Stimulated activated CD8-positive, alpha-beta memory T cell treated with anti-CD3 and anti-CD28 coated beads, Interleukin-7, amount 100 ng/mL, for 1 hour (primary cell): ENCODE measurements at places on chromosomes 12 and 14.

GRCh38 chr12:78951803-78952551, 87.4 kb downstream of the SYT1 start:
- no peak for DNase-seq

- DNase-seq, result no peak
Measured at GRCh38 chr14:102125546-102125945, 14.2 kb upstream of the WDR20 start.

DNA sequence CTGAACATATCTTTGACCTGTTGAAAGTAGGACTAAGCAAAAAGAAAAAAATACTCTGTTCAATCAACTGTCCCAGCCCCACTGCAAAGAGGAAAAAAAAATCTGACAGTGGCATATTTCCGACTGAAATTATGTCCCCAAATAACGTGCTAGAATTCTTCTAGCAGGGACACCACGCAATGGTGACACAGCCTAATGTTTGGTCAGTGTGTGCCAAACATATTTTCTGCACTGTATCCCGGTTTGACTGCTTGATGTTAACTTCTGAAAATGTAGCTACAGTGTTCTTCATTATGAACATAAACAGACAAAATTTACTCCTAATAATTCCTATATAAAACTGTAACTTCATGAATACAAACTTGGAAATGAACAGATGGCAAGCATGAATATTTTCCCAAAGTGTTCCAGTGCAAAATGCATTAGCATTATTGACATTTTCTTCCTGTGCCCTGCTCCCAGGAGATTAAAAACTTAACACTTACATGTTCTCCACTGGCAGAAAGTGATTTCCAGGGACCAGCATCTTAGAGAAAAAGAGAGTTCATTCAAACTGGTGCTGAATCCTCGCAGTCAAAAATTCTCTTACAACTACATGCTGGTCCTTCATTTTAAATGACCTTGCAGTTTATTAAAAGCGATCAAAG, 72.4 kb upstream of the SYT1 start:
- no peak for DNase-seq

GRCh38 chr12:16358878-16359277, 11.4 kb downstream of the MGST1 start:
- no peak for DNase-seq

DNA sequence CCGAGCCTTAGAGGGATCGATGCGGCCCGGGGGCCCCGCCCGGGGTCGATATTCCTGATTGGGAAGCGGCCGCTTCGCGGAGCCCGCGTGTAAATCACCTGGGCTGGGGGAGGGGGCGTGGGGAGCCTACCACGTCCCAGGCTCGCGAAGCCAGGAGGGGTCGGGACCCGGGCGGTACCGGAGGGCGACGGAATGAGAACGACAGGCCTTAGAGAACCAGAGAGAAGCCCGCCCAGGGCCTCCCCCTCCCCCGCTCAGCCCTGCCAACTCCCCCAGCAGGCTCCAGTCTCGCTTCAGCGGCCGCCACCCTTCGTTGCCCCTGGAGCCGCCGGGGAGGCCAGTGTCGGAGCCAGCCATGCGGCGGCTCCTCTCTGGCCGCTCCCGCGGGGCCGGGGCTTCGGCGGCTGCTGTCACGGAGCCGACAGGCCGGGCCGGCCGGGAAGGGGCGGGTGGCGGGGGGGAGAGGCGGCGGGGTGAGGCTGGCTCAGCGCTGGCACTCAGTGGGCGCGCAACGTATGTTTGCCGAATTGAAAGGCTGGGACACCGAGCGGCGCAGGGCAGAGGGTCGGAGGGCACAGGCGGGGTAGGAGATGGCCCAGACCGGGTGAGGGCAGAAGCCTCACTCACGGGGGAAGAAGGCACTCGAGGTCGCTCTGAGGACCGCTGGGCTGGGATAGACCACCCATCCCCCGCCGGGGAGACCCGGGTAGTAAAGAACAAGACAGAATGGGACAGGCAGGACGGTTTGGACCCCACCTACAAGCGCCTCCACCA, 1.4 kb upstream of the DNAJC22 start:
- no peak for DNase-seq

DNA sequence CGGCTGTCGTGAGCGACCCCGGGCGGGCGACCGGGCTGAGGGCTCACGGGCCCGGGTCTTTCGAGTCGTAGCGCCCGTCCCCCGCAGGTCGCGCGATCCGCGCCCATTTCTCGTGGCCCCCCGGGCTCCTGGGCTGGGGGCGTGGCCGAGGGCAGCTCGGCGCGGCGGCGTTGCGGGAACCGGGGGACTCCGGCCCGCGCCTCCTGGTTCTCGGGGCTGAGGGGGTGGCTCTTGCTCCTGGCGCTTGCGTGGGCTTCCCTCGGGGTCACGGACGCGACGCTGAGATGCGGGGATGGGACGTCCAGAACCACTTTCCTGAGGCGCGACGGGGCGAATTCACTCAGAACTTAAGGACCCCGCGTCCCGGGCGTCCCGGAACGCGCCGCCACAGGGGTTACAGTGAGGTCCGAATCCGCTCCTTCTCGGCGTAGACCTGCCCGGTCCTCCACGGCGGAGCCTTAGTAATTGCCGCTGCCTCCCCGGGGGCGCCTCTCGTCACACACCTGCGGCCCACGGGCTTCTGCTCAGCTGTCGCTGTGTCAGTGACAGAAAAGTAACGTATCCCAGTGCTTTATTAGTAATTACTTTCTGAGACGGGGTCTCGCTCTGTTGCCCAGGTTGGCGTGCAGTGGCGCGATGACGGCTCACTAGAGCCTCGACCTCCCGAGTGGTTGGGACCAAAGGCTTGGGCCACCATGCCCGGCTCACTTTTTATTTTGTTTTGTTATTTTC, 606 bp downstream of the EP400 start:
- DNase-seq, result no peak
